Cardiac atrium fibroblast (primary cell): ENCODE measurements at places on chromosomes 1 and 21. TPM values are rescaled to one million over a fixed set of nuclear protein-coding genes. Genes with fewer than 3 reads are reported as not detected.

The OLFM3 gene
- total RNA-seq, result not detected in 2 replicates

The ARHGAP30 gene
- total RNA-seq, result 1.8 TPM in 1 of 2 replicates, not detected in the other

The KCNH1 gene
- not detected in 2 replicates for total RNA-seq

The NCF2 gene
- total RNA-seq, result not detected in 2 replicates

The HES3 gene
- not detected in 2 replicates for total RNA-seq

The LEFTY2 gene
- not detected in 2 replicates for total RNA-seq

The OR2AK2 gene
- total RNA-seq, result not detected in 2 replicates

The POU3F1 gene
- not detected in 2 replicates for total RNA-seq

The RGS8 gene
- not detected in 2 replicates for total RNA-seq

The ALX3 gene
- not detected in 2 replicates for total RNA-seq

The GJA5 gene
- 0.18 and 11.2 TPM in 2 replicates for total RNA-seq

The ELK4 gene
- total RNA-seq, result 11.9 and 15.2 TPM in 2 replicates

The BACE2 gene
- total RNA-seq, result 24.6 and 34.2 TPM in 2 replicates

The IL10RB gene
- 36.9 and 44.2 TPM in 2 replicates for total RNA-seq

The TMEM54 gene
- total RNA-seq, result 18.8 and 25.4 TPM in 2 replicates

The HSD11B1 gene
- 16.6 and 177 TPM in 2 replicates for total RNA-seq

The CELA3A gene
- total RNA-seq, result not detected in 2 replicates

The PTPRU gene
- total RNA-seq, result 13.9 and 23.5 TPM in 2 replicates

The CRNN gene
- not detected in 2 replicates for total RNA-seq

The GNPAT gene
- total RNA-seq, result 31.3 and 33.0 TPM in 2 replicates

The SPRR2G gene
- not detected in 2 replicates for total RNA-seq

The AADACL4 gene
- not detected in 2 replicates for total RNA-seq

The OSCP1 gene
- 3.2 and 8.3 TPM in 2 replicates for total RNA-seq

The CHRNB2 gene
- total RNA-seq, result not detected in 2 replicates

The G0S2 gene
- total RNA-seq, result 14.8 and 34.5 TPM in 2 replicates

The NEXN gene
- total RNA-seq, result 12.5 and 26.5 TPM in 2 replicates

The STUM gene
- 0.65 TPM in 1 of 2 replicates, not detected in the other for total RNA-seq

The GUCA2A gene
- total RNA-seq, result not detected in 2 replicates

The TDRD5 gene
- not detected in 2 replicates for total RNA-seq

The TBX19 gene
- 0.32 and 0.90 TPM in 2 replicates for total RNA-seq

The LRRC8C gene
- total RNA-seq, result 6.9 and 7.6 TPM in 2 replicates

The SV2A gene
- total RNA-seq, result 1.3 and 3.4 TPM in 2 replicates

The PRKAA2 gene
- under 0.01 and 0.16 TPM in 2 replicates for total RNA-seq

The F13B gene
- total RNA-seq, result not detected in 2 replicates

The ZBTB21 gene
- 4.0 and 5.3 TPM in 2 replicates for total RNA-seq

The TACSTD2 gene
- total RNA-seq, result under 0.01 TPM in 1 of 2 replicates, not detected in the other

The ERVH48-1 gene
- not detected in 2 replicates for total RNA-seq

The SYNC gene
- 31.2 and 45.2 TPM in 2 replicates for total RNA-seq

The SYT11 gene
- total RNA-seq, result 6.0 and 9.6 TPM in 2 replicates

The COA7 gene
- total RNA-seq, result 10.7 and 13.9 TPM in 2 replicates

The F3 gene
- total RNA-seq, result 6.7 and 18.6 TPM in 2 replicates

The CD1E gene
- not detected in 2 replicates for total RNA-seq

The HHAT gene
- total RNA-seq, result 2.5 and 5.3 TPM in 2 replicates

The SLC25A34 gene
- total RNA-seq, result 0.32 and 0.54 TPM in 2 replicates

The USH2A gene
- not detected in 2 replicates for total RNA-seq

The ARHGEF10L gene
- 8.7 TPM in 2 replicates for total RNA-seq

The CTTNBP2NL gene
- total RNA-seq, result 10.2 and 12.8 TPM in 2 replicates

The S100A12 gene
- not detected in 2 replicates for total RNA-seq

The CD1C gene
- not detected in 2 replicates for total RNA-seq

The OR2M3 gene
- not detected in 2 replicates for total RNA-seq

The INTS3 gene
- total RNA-seq, result 21.8 and 27.7 TPM in 2 replicates

The ATP6V1G3 gene
- total RNA-seq, result not detected in 2 replicates

The RNF186 gene
- not detected in 2 replicates for total RNA-seq

The GSTM4 gene
- 16.4 and 21.2 TPM in 2 replicates for total RNA-seq

The VWA1 gene
- 17.7 and 32.0 TPM in 2 replicates for total RNA-seq

The PAX7 gene
- total RNA-seq, result not detected in 2 replicates

The CD1B gene
- not detected in 2 replicates for total RNA-seq

The EVA1C gene
- total RNA-seq, result 16.4 and 41.5 TPM in 2 replicates
